ENCODE measurements at places on chromosomes 2 and 18.

- no peak for DNase-seq
These were observed 317.6 kb upstream of the SMIM21 start for GRCh38 chr18:75745147-75745546.

DNA sequence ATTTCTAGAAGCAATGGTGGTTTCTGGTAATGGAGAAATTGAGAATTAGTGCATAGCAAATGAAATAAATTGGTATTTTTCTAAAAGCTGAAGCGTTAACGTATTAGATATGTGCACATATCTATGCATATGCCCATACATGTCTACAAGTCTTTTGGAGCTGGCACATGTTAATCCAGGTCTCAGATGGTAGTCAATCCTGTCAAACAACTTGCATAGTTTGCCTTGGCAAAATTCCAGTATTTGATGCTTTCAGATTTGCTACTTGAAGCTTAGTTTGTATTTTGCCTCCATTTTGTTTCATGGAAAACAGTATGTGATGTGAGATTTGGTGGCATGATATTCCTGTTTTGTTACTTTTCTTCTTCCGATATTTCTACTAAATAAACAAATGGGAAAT, 304.6 kb downstream of the PARD3B start:
- no peak for DNase-seq

DNA sequence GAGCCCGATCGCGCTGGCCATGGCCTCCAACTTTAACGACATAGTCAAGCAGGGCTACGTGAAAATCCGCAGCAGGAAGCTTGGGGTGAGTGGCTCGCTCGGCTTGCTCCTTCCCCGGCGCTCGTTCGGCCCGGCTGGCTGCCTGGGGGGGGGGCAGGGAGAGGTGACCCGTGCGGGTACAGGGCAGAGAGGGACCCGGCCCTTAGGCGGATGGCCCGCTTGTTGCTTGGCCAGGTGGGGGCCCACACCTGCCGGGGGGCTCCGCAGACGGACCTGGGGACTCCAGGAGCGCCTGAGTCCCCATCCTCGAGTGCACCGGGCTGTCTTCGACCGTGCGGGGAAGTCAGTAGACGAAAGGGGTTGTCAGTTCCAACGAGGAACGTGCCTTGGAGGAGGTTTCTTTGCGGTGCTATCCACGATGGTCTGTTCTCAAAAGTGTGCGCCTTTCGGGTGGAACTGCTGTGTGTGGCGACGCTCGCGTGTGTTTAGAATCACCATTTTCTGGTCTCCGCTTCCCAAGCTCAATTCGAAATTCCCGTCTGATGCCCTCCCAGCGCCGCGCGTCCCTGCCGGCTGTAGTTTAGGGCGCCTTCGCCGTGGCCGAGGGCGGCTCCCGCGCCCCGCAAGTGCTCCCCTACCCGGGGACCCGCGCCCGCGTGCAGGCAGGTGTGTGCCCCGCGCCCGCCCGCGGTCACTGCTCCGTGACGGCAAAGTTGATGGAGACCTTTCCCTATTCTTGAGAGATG, 711 bp downstream of the DOK6 start:
- no peak for DNase-seq

DNA sequence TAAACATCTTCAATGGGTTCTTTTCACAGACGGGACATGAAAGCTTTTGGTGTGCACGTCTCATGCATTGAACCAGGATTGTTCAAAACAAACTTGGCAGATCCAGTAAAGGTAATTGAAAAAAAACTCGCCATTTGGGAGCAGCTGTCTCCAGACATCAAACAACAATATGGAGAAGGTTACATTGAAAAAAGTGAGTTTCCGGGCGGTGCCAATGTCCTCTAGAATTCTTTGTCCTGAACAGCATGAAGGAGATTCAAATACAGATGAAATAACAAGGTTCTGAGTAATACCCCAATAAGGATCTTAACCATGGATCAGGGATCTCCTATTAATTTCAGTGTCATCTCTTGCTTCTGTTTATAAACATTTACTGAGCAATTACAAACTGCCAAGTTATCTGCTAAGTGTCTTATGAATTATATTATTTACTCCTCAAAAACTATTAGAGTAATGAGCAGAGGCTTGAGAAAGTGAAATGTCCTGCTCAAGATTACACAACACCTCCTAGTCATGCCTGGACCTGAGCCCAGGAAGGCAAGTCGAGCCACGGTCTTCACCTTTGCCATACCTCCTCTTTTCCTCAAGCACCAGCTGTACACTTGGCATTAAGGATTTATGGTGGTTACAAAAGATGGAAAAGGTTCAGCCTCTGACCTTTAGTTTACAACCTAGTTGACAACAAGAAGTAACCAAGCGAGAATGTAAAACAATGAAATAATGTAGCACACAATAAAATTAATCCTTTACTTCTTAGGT, 22.6 kb downstream of the DHRS9 start:
- no peak for DNase-seq

DNA sequence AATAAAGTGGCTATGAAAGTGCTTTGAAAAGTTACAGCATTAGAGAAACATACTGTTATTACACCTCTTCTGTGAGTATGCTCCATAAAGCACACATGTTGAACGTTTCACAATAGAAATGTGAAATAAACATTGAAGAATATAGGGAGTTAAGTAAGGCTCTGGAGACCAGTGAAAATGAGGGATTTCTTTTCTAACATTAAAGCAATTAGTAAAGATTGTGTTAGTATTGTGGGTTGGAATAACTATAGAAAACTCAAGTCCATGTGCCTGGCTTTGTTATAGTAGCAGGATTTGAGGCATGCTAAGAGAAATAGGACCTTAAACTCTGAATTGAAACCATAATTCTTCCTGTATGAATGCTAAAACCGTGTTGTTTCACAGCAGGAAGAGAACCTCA, 63.1 kb downstream of the GLS start:
- DNase-seq: no peak

GRCh38 chr18:48404716-48405507, 4.3 kb downstream of the ZBTB7C start:
- no peak for DNase-seq

DNA sequence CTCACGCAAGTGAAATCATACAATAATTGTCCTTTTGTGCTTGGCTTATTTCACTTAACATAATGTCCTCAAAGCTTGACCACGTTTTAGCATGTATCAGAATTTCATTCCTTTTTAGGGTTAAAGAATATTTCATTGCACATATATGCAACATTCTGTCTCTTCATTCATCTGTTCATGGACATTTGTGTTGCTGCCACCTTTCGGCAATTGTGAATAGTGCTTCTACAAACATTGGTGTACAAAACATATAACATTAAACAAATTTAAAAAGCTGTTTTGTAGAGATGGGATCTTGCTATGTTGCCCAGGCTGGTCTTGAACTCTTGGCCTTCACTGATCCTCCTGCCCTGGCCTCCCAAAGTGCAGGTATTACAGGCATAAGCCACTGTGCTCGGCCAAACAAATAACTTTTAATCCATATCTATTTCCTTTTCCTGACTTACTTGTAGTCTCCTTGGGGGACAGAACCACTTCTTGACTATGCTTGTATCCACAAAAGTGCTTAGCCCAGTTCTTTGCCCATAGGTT, 209.3 kb downstream of the SLC4A3 start:
- peak; percentile 10 for DNase-seq

DNA sequence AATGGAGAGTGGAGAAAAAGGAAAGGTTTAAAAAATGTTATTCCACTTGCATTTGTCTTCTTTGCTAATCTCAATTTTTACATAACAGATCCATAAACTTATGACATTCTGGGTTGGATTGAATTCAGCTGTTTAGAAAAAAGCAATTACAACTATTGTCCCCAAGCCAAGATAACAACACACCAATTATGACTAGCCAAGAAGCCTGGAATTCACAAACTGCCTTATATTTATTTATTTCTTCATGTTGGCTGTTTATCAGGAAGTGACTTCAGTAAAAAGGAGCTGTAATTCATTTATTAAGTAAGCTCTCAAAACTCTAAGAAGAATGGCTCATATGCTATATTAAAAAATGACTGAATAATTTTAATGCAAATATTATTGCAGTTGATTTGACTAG, 137.4 kb downstream of the CALCRL start:
- DNase-seq: peak; percentile 32

- no peak for DNase-seq
These were observed 201.4 kb downstream of the TCF4 start for GRCh38 chr18:55386545-55386944.

DNA sequence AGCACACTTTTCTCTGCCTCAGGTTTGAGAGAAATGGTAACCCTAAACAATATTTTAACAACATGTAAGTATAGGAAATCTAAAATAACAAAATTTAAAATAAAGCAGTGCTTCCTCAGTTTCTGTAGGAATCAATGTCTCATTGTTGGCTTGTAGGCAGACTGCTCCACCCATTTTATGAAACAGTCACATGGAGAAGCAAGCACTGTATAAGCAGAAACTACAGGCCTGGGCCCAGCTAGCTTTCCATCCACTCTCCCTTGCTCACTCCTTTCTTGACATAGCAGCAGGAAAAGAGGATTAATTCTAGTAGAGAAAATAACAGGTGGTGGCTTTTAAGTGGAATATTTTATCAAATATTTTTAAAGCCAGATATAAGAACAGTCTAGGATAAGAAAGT, 97.2 kb downstream of the PLEKHM3 start:
- no peak for DNase-seq

DNA sequence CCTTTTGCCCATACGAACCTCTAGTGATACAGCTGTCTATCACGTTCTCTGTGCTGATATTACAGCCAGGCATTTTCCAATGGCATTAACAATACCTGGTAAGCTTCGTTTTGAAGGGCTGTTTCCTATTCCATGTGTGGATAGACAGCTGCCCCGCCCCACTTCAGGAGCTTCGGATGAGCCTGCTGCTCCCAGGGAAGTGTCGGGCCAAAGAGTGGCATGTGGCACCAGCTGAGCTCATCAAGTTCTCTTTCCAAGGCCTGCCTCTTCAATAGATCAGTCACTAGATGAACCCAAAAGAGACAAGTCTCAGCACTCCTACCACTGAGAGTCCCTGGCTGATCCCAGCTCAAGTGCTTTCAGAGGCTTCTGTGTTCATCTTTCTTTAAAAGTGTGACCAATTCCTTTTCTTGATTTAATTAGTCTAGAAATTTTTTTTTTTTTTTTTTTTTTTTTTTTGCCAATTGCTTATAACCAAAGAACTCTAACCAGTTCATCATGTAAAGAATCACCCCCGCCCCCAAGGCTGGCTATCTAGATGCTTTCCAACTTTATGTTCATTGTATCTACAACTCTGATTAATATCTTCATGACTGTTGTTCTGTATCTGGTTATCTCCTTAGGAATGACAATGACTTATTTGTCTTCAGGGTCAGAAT, 46.6 kb downstream of the HDAC4 start:
- no peak for DNase-seq

GRCh38 chr2:119436993-119437772, 5.5 kb downstream of the TMEM37 start:
- no peak for DNase-seq

GRCh38 chr2:74041182-74041581, 56.5 kb downstream of the TET3 start:
- DNase-seq: no peak

GRCh38 chr2:112636605-112637288, 9.0 kb upstream of the SLC20A1 start:
- no peak for DNase-seq

GRCh38 chr2:20351555-20352229, 1.0 kb upstream of the PUM2 start:
- no peak for DNase-seq

- no peak for DNase-seq
These were observed 451.4 kb downstream of the EIPR1 start for GRCh38 chr2:2926009-2926857.

DNA sequence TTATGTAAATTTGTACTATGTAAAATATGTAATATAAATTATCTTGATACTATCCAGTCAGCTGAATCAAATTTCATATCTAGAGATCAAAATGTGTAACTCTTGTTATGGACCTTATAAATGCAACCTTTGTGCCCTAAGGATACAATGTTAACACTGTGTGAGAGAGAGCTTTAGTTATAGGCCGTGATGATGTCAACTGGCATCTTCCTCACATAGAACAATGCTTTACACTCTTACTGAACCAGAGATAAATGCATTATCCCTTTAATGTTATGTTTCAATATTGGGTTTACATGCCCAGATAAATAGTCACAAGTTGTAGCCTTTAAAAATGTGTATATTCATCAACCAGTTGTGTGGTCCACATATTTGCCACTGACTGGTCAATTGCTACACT, 115.1 kb downstream of the KCNJ3 start:
- DNase-seq: no peak

- DNase-seq: no peak
These were observed 11.1 kb downstream of the HS6ST1 start for GRCh38 chr2:128307595-128307994.

DNA sequence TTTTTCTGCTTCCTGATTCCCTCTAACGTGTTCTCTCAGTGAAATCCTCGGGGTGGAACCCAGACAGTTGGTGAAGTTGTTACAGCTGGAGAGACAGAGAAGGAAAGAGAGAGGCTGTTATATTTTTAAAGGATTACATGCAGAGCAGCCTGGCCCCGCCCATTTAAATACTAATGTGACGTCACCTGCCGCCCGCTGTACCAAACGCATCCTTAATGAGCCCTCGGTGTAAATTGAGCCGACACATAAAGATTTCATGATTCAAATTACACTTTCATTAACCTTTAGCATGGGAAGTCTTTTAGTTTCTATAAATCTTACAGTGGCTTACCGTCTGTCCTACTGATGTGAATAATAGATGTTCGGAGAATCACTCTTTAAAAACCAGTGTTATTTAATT, 164.0 kb upstream of the SIX3 start:
- no peak for DNase-seq

DNA sequence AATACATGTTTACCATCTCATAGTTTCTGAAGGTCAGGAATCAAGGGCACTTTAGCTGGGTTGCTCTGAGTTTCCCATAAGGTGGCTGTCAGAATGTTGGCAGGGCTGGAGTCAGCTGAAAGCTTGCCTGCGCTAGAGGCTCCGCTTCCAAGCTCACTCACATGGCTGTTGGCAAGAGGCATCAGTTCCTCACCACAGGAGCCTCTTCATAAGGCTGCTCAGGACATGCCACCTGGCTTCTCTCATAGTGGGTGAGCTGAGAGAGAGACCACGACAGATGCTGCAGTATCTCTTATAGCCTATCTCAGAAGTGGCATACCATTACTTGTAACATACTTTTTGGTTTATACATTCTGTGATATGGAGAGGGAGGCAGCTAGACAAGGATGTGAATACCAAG, 7.2 kb downstream of the HADHB start:
- no peak for DNase-seq

GRCh38 chr2:33583194-33583938, 15.7 kb downstream of the FAM98A start:
- DNase-seq: peak; percentile 10

DNA sequence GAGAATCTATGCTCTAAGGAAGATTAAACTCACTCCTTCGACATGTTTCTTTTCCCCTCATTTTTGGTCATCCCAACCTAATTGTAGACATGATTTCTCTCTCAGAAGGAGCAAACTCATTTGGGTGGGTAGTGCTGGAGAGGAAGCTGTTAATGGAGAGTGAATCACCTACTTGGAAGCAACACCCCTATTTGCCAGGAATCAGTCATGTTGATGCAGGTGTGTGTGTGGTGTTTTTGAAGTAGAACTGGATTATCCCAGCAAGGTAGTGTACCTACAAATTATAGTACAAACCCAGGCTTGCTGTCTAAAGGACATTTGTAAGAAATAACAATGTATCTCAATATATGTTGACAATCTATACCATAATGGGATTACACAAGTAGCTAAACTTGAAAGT, 186.4 kb downstream of the EPHA4 start:
- no peak for DNase-seq

Measured in GM04503 (cell line).